Right ventricle myocardium superior (tissue), 1 donor: ENCODE measurements at places on chromosomes 3 and 15. TPM values are rescaled to one million over a fixed set of nuclear protein-coding genes. Genes with fewer than 3 reads are reported as not detected.

MGLL gene
- total RNA-seq, result 83.5 TPM

DNA sequence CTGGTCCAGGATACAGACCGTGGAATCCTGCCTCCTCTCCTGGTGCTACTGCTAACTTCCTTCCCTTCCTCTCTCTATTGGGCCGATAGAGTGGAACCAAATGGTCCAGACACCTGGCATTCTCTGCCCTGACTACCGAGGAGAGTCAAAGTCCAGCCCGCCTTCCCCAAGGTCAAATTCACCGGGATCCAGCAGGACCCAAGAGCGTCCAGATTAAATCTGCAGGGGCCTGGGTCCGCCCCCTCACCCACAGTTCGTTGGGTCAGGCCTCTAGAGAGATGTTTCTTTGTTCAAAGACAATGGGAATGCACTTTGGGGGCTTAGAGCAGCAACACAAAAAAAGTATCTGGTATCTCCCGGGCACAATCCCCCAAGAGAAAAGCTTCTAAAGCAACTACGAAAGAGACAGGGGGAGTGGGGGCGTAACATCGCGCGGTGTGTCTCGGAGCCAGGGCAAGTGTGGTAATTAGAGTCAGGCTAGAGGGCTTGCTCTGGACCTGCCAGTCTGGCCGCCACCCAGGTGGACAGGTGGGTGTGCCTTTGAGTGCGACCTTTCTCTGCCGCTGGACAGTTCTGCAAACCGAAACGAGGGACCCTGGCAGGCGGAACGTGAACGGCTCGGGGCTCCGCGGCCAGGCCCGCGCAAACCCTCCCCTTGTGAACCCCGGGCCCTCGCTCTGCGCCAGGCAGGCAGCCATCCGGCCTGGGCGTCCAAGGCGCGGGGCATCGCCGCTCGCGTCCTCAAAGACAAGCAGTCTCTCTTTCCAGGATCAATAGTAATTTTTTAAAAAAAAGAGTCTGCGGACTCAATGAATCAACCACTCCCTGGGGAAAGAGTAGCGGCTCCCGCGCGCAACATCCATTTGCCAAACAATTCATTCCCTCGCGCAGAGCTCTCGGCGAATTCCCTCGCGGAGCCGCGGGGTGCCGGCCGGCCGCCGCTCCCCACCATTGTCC lies 806 bp downstream of the KLHL25 start:
- DNase-seq, result peak; percentile 55

CTXN2 gene
- not detected for total RNA-seq

DNA sequence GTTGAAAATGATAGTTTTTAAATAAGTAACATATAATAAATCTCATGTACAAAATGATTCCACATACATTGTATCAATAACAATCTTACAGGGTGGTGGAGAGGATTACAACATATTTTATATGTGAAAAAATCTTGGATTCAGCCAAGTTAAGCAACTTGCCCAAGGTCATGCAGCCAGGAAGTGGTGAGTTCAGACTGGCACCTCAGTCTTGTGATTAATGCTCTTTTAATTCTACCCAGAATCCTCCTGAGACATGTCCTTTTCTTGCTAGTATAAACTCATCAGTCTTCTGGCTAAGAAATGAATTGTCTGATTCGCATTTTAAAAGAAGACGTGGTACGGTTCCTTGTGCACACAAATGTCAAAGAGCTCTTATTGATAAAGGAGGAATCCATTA lies 4.5 kb upstream of the MYRIP start:
- no peak for DNase-seq

DNA sequence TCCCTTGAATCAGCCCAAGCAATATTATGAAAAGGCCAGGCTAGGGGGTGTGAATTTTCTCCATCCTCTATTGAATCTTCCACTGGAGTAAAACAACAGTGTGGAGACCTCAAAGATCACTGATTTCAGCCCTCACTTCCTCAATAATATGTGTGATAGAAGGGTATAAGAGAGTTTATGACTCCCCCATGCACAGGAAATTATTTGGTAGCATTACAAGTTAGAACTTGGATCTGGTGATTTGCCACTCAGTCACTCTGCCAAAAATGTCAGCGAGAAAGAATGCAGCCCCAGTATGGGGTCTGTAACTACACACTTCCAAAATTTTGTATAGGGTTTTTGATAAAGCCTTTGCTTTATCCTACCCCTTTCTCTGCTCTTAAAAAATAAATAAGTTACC lies 81.0 kb upstream of the KCNMB2 start:
- DNase-seq, result no peak

DNA sequence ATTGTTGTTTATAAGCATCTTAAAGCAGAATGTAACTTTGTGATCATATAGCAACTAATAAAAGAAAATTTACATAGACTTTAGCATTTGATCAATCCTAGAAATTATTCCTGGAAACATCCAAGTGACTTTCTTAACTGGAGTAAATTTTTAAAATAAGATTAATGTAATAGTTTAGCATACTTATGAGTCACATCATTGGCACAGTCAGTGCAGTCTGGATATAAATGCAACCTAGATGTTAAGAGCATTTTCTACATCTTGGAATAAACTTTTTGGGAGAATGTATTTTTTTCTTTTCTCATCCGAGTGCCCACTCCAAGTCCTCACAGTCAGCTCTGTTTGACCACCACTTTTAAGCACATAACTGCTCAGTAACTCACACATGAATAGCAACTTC lies 324.6 kb upstream of the PLSCR5 start:
- no peak for DNase-seq

CGNL1 gene
- 11.2 TPM for total RNA-seq

VPS13C gene
- total RNA-seq, result 32.8 TPM
